ENCODE measurements at places on chromosomes 5 and 9.

DNA sequence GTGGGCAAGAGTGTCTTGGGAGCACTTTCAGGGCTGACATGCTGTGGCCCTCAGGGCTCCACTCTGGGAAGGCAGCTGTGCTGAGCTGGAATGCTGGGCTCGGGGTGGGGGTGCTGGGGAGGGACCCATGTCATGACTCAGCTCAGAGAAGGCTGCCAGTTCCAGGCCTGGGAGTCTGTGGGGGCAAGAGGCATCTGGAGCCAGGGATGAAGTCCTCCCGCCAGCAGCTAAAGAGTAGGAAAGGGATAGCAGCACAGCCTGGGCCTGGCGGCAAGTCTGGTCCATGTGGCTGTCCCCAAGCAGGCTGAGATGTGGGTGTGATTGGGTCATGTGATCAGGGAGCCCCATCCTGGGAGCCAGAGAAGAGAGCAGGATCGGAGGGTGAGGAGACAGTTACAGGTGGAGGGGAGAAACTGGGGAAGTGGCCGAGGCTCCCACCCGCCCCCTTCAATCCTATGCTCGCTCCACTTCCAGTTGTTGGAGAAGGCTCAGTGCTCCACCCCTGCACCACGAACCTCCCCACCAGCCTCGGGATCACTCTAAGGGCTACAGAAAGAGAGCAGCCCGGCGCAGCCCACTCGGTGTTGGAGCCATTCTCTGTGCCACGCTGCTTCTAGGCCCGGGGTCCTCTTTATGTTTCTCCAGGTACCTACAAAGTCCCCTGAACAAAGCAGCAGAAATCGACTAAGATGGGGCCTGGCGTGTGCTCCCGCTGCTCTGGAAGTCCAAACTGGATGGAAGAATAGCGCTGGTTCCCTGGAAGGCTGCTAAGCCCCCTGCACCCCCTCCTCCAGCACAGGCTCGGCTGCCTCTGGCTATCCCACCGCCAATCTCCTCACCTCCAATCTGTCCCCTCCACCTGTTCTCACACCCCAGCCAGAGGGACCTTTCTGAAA lies 12.0 kb downstream of the PDGFRB start:
- no peak for DNase-seq

- DNase-seq: no peak
Measured at GRCh38 chr5:107926121-107926520, 255.4 kb upstream of the EFNA5 start.

- no peak for DNase-seq
Measured at GRCh38 chr5:35881758-35882157, 25.1 kb downstream of the IL7R start.

GRCh38 chr9:17171309-17172094 lies 36.7 kb downstream of the CNTLN start:
- no peak for DNase-seq

- DNase-seq: no peak
Measured at GRCh38 chr5:135596788-135597187, 18.0 kb upstream of the CXCL14 start.

DNA sequence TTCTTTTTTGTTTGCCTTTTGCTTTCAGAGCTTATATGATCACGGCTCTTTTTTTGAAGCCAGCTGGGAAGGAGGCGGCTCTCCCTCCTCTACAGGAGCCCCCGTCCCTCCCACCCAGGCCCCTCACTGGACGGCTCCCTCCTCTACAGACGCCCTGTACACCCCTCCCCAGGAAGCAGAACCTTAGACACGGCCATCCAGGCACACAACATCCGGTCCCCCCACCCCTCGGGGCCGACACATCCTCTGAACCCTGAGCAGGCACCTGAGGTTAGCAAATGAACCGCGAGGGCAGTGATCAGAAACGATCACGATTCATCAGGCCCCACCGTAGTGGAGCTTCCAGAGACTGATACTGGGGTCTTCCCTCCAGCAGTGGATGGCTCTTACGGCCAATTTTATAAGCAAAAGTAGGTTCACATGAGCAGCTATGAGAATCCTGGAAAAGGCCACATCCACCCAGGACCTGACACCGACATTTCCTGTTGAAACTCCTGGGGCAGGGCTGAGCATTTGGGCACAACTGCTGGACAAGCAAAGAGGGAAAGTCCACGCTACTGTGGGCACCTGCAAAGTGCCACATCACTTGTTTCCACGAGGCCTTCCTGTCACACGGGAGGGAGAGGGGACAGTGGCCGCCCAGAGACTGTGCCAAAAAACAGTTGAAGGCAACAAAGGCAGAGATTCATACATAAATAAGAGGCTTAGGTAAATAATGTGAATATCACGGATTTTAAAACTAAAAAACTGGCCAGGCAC lies 78.9 kb downstream of the SEMA4D start:
- no peak for DNase-seq

GRCh38 chr9:27094640-27095298 lies 14.3 kb upstream of the TEK start:
- no peak for DNase-seq

DNA sequence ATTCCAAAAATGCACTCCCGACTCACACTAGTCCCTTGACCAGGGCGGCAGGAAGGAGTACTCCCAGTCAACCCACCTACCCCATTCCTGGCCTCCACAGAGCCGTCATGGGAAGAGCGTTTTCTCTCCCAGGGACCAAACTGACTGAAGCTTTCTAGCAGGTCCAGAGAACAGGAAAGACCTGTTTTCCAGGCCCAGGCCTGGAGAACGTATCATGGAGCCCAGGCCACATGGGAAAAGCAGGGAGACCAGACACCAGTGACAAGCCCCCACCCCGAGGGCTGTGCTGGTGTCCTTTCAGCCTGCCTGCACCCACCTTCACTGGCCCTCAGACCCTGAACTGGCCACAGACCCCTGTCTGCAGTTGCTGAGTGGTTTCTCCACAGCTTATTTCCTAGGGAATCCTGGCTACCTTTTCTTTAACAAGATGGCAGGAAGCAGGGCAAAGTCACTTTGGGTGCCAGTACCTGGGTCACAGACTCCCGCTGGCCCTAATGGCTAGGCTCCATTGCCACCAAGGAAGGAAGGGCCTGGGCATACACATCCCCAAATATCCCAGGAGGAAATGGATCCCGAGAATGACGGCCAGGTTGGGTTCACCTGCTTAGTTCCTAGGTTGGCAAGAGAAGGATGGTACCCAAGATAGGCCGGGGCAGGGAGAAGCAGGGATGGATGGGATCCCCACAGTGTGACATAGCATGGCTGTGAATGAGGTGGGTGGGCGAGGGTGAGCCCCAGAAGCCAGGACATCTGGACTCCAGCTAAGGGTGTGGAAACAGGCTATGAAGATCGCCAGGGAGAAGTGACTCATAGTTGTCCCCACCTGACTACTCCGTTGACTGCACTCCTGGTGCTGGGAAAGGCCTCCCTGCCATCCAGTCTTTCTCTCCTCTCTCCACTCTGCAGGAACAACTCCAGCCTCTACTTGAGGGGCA lies 12.2 kb downstream of the CCNI2 start:
- DNase-seq: no peak

- no peak for DNase-seq
Measured at GRCh38 chr9:27371382-27371781, 74.4 kb upstream of the EQTN start.

GRCh38 chr5:10988622-10989021 lies 227.6 kb upstream of the DAP start:
- no peak for DNase-seq
